ENCODE measurements at places on chromosomes 16 and 17. TPM values are rescaled to one million over a fixed set of nuclear protein-coding genes. Genes with fewer than 3 reads are reported as not detected.

DNA sequence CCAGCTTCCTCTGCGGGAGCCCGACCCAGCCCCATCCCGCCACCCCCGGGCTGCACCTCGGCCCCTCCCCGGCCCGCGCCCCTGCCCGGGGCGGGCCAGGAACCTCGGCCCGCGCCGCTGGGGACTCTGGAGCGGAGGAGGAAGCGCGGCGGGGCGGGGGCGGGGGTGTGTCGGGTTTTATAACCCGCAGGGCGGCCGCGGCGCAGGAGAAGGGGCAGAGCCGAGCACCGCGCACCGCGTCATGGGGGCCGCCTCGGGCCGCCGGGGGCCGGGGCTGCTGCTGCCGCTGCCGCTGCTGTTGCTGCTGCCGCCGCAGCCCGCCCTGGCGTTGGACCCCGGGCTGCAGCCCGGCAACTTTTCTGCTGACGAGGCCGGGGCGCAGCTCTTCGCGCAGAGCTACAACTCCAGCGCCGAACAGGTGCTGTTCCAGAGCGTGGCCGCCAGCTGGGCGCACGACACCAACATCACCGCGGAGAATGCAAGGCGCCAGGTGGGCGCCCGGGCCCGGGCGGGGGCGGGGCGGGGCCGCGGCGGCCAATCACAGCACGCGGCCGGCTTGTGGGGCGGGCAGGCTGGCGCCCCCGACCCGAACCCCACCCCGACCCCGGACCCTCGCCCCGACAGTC lies at the start of gene ACE:
Gene ACE, plus strand, starts transcription at position 208 of the 626 bp plus-strand sequence. Its CDS starts 34 bp downstream, at position 242.
- no peak for DNase-seq

DNA sequence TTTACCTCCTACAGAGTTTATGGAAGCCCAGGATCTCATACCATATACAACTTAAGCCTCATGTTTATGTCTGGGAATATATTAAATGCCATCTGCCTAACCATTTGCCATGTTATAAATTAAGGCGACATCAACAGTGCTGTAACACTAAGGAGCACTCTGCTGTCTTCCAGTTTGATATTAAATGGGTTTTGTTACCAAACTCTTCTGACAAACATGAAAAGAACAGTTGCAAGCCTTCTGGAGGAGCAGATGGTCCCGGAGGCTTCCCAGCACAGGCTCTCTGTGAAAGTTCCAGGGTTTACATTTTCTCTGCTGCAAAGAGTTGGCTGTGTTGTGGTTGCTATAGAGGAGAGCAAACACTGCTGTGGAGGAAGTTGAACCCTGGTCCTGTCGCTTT lies 545.3 kb upstream of the SALL1 start:
- no peak for DNase-seq

DNA sequence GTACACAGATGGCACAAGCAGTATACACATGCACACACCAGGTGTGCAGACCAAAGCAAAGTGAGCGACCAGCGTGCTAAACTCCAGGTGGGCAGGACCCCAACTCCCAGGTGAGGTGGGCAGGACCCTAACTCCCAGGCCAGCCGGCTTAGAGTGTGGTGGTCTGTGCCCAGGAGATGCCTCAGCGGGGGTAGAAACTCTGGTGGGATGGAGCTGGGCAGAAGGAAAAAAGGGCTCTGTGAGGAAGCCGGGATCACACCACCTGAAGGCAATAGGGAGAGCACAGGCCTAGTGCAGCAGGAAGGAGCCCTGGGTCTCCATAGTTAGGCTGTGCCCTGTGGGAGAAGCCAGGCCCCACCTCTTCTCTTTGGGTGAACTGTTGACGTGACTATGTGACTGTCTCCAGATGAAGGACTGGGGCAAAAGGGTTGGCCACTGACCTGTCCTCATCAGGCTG lies 1.6 kb upstream of the FOXJ1 start:
- DNase-seq = peak; percentile 71

GRCh38 chr16:73142053-73142854 lies 94.3 kb upstream of the ZFHX3 start:
- DNase-seq = no peak

DNA sequence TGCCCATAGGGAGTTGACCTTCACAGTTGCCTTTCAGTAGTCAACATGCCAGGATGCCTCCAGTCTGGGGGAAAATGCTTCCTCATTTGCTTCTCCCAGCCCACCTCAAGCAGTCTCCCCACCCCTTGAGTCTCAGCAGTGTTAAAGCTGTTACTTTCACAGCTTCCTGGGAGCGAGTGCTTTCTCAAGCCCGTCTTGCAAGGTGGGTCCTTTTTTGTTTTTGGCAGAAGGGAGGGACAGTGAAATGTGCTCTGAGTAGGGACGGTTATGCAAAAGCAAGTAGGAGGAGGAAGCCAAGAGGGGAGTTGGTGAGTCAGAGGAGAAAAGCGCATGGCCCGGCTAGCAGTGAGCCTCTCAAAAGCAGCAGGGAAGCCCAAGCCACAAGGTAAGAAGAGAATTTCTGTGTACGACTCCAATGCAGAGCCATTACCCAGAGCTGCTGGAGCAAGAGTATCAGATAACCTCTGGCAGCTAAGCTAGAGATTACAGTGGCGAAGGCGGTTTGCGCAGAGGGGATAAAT lies at the start of gene CHST4:
Gene CHST4, plus strand, starts transcription at position 316 of the 521 bp plus-strand sequence. CDS start 10,252 bp downstream, outside the sequence.
- no peak for DNase-seq

DNA sequence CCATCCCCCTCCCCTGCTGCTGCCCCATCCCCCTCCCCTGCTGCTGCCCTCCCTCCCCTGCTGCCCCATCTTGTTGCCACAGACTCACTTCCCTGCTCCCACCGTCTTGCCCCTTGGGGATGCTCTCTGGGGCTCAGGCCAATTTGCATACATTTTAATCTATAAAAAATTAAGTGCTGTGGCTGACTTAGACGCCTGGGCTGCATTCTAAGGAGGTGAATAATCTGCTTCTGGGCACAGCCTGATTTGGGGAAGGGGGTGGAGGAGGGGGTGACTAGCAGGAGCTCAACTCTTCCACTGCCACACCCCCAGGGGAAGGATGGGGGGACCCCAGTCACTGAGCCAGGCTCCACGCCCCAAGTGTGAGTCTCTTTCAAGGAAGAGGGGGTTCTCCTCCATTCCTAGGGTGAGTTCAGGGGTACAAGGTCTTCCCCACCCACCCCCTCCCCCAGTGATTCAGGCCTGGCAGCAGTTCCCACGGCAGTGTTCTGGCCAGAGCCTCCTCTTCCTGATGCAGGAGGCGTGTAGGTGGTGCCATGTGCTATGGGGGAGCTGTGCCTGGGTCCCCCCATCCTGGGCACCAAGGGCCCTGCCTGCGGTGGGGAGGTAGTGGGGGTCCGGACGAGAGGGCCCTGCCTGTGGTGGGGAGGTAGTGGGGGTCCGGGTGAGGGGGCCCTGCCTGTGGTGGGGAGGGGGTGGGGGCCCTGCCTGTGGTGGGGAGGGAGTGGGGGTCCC lies 5.0 kb downstream of the DPH1 start:
- no peak for DNase-seq

GRCh38 chr17:4800462-4801196 lies 1.5 kb downstream of the C17orf114 start:
- DNase-seq = no peak

GRCh38 chr17:3039736-3040135 lies 23.7 kb downstream of the OR1D5 start:
- no peak for DNase-seq

DNA sequence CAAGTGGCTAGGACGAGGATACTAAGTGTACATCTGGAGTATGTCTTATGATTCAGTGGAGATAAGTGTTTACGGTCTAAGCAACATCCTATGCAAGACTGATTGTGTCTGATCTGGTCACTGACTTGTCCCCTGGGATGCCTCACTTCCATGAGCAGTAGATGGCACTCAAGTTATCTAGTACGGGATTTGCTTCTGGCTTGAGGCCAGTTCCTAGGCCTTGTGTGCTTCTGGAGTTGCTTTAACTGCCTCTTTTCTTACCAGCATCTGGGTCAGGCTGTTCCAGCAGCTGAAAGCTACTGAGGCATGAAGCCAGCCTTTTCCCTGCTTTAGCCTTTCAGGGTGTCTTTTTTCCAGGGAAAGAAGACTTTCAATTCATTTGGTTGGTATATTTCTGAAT lies 23.0 kb downstream of the SUPT6H start:
- no peak for DNase-seq

GRCh38 chr17:59893676-59894100 lies 767 bp downstream of the RPS6KB1 start:
- DNase-seq = no peak

DNA sequence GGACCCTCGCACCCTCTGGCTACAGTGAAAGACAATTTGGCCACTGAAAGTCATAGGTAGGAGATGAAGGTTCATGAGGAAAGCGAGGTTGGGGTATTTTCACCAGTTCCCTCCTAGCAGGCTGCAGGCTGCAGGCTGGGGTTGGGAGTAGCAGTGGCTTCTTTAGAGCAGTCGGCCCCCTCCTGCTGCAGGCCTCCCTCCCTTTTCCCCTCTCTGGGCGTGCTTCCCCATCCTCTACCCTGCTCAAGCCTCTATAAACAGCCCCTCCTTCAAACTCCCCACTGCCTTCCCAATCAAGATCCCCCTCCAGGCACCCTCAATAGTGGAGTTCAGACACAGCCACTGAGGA lies 41.8 kb downstream of the GAS7 start:
- DNase-seq = peak; percentile 56

DNA sequence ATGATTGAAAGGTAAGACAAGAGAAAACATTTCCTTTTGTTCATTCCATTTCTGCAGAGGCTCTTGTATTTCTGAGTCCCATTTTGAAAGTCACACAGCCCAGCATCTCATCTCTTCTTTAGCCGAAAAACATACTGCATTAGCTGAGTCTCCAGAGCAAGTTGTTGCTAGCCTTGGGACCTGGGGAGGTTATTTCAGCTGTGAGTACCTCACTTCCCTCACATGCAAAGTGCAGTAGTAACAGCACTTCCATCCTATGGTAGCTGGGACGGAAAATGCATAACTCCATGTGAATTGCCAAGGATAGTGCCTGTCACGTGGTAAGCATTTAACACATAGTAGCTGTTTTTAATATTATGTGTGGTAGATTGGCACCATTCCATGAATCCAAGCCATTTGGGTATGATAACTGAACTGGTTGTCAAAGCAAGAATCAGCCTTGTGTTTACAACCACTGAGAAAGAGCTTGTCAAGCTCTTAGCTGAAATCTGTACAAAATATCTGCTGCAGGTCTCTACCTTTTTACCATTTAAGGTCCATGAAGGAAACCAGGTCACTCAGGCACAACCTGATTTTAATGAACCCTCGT lies 345.7 kb downstream of the CDH13 start:
- DNase-seq = no peak

DNA sequence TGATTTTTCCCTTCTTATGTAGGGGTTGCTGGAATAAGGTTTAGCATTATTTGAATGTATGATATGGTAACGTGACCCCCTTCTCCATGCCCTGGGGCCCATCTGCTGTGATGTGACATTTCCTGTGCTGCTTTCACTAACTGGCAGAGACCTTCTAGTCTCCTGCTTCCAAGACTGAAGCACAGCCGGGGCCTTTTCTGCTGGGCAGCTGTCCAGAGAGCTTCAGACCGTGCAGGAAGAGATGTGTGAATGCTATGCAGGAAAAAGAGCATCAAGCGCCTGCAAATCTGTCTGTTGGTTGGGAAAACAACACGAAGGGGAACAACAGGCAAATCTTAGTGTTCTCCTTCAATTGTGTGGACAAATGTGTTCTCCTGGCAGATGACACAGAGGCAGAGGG lies 128.5 kb downstream of the SPACA3 start:
- DNase-seq = no peak

GRCh38 chr17:36602030-36602748 lies 806 bp downstream of the MRM1 start:
- no peak for DNase-seq

- DNase-seq = no peak
Measured at GRCh38 chr17:38798614-38799500, 499 bp downstream of the PIP4K2B start.

DNA sequence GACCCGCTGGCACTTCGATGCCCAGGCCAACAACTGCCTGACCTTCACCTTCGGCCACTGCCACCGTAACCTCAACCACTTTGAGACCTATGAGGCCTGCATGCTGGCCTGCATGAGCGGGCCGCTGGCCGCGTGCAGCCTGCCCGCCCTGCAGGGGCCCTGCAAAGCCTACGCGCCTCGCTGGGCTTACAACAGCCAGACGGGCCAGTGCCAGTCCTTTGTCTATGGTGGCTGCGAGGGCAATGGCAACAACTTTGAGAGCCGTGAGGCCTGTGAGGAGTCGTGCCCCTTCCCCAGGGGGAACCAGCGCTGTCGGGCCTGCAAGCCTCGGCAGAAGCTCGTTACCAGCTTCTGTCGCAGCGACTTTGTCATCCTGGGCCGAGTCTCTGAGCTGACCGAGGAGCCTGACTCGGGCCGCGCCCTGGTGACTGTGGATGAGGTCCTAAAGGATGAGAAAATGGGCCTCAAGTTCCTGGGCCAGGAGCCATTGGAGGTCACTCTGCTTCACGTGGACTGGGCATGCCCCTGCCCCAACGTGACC lies 5.0 kb downstream of the WFIKKN2 start:
- no peak for DNase-seq

GRCh38 chr17:72253597-72253996 lies 132.8 kb downstream of the SOX9 start:
- no peak for DNase-seq

GRCh38 chr17:75774991-75775668 lies 9.5 kb upstream of the UNK start:
- DNase-seq = peak; percentile 67

DNA sequence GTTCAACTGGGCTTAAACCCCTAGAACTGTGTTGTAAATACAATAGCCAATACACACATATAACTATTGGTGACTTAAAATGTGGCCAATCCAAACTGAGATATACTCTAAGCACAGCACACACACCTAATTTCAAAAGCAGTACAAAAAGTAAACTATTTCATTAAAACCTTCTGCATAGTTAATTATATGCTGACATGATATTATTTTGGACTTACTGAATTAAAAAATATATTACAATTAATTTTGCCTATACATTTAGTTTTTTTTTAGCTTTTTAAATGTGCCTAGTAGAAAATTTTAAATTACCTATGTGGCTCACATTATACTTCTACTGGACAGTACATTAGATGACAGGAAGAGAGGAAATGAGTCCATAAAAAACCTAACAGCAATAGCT lies 21.5 kb downstream of the MED13 start:
- DNase-seq = no peak

GRCh38 chr16:59341368-59341767 lies 607.3 kb upstream of the GOT2 start:
- DNase-seq = no peak

Gene MYH1
- not detected for total RNA-seq

Gene BANP
- 25.5 TPM for total RNA-seq

Gene RIPOR1
- 105 TPM for total RNA-seq

Gene MAF
- total RNA-seq = 62.8 TPM

Gene NMT1
- total RNA-seq = 104 TPM

Gene TSR1
- 21.8 TPM for total RNA-seq

Gene GPT2
- total RNA-seq = 5.1 TPM

Gene GRAP
- 6.3 TPM for total RNA-seq

Gene CBX8
- 5.3 TPM for total RNA-seq

Gene DLX4
- 0.39 TPM for total RNA-seq

Gene SLFN11
- total RNA-seq = 49.0 TPM

Gene HS3ST3A1
- 0.33 TPM for total RNA-seq

Gene SMPD3
- total RNA-seq = 0.29 TPM

Gene ITGAX
- 27.0 TPM for total RNA-seq

Data from aorta (tissue), 5 donors.